ENCODE measurements at places on chromosomes 1 and 21. TPM values are rescaled to one million over a fixed set of nuclear protein-coding genes. Genes with fewer than 3 reads are reported as not detected.

Gene NADK
- 54.0 TPM for total RNA-seq

- H3K27ac ChIP-seq, result no peak overlapping the region
- H3K36me3 ChIP-seq, result no peaks in the 10 kb centered on the region
- DNase-seq, result no peak
- no peaks in the 10 kb centered on the region for H3K4me1 ChIP-seq
Measured at GRCh38 chr21:18350216-18350615, 53.4 kb downstream of the TMPRSS15 start.

DNA sequence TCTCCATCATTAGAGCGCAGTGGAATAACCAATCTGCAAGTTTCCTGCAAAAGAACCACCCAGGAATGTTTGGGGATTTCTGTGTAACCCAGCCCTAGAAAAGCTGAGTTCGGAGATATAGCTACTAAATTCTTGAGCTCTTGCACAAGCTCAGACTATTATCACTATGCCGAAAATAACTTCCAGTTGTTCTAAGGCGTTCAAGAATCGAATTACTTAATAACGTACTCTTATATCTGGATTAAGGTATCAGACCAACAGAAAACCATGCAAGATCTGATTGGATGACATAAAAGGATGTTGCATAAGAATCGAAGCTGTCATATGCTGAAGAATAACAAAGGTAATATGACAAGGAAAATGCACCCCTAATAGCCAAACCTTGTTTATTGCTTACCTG is 7.5 kb upstream of the LAMC2 start:
- H3K4me3 ChIP-seq, result no peak overlapping the region
- no peaks in the 10 kb centered on the region for H3K36me3 ChIP-seq
- peaks cover 6% of the 10 kb centered on the region for H3K27me3 ChIP-seq
- H3K27ac ChIP-seq, result no peak overlapping the region
- no peak for DNase-seq
- H3K4me1 ChIP-seq, result peaks cover 11% of the 10 kb centered on the region

- DNase-seq, result no peak
- H3K27me3 ChIP-seq, result no peaks in the 10 kb centered on the region
- H3K4me3 ChIP-seq, result no peak overlapping the region
Measured at GRCh38 chr1:5304702-5305101, 650.3 kb downstream of the AJAP1 start.

GRCh38 chr1:170853867-170854266 is 81.5 kb upstream of the MROH9 start:
- DNase-seq, result no peak
- no peaks in the 10 kb centered on the region for H3K4me1 ChIP-seq
- H3K27ac ChIP-seq, result no peak overlapping the region
- H3K4me3 ChIP-seq, result no peak overlapping the region

DNA sequence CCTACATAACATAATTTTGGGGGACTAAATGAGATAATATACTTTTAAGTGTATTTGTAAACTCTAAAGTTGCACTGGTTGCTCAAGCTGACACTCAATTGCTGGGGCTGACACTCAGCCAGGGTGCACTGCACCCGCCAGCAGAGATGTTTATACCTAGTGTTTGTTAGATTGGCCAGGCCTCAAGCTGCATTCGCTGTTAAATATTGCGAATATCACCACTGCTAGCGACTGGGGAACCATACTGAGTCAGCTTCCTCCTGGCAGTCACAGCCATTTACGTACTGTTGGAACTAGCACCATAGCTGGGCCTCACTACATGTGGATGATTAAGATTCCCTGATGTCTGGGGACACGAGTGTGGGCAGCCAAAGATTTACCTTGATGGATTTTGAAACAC is 12.7 kb upstream of the RWDD3 start:
- no peaks in the 10 kb centered on the region for H3K36me3 ChIP-seq
- peaks cover 24% of the 10 kb centered on the region for H3K27me3 ChIP-seq
- no peak overlapping the region for H3K4me3 ChIP-seq
- H3K27ac ChIP-seq, result no peak overlapping the region
- no peaks in the 10 kb centered on the region for H3K4me1 ChIP-seq

DNA sequence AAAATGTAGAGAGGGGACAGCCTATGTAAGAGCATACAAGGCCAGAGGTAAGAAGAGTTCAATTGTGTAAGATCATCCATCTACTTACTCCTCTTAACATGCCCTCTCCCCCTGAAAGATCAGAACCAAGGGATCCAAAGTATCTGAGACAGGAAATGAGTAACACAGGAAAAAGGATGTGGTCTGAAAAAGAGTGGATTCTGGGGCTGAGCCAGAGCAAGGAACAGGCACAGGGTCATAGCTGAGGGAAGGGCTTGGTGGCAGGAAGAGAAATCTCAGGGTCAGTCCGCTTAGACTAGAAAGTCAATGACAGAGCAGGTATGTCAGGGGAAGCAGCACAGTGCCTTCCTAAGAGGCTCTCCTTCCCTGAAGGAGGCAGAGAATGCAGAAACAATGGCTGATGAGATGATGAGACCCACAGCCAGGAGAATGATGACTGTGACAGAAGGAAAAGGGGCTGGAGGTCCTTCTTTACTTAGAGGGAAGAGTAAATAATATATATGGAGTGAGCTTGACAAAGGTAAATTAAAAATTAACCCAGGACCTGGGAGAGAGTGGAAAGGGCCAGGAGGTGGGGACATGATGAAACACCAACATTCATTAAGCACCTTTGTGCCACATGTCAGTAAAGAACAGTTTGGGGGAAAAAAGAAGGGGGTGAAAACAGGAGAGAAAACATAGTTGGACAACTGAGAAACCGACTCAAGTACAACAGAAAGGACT is 26.2 kb upstream of the A3GALT2 start:
- peak overlapping the region; percentile 29 for H3K27ac ChIP-seq
- H3K36me3 ChIP-seq, result no peaks in the 10 kb centered on the region
- H3K4me3 ChIP-seq, result peak overlapping the region; percentile 82
- no peaks in the 10 kb centered on the region for H3K27me3 ChIP-seq
- H3K4me1 ChIP-seq, result peaks cover 54% of the 10 kb centered on the region

Gene NBPF19
- 26.9 TPM for total RNA-seq

DNA sequence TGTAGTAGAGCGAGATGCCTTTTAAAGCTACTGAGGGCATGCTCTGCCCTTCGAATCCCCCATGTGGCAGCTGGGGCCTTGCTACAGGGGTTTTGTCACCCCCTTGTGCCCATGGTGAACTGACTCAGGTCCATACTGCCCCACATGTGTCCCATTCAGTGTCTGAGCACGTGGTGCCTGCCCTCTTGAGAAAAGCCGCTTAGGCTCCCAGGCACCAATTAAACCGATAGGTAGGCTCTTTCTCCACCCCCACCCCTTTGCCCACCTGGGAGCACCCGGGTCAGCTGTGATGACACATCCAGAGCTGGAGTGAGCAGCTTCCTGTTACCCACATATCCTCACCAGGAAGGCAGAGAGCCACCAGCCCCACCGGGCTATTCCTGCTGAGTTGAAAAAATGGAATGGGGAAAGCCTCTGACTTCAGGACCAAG is 30.5 kb downstream of the TMCC2 start:
- H3K36me3 ChIP-seq, result no peaks in the 10 kb centered on the region
- DNase-seq, result no peak
- peaks cover 35% of the 10 kb centered on the region for H3K4me1 ChIP-seq
- H3K27ac ChIP-seq, result no peak overlapping the region

DNA sequence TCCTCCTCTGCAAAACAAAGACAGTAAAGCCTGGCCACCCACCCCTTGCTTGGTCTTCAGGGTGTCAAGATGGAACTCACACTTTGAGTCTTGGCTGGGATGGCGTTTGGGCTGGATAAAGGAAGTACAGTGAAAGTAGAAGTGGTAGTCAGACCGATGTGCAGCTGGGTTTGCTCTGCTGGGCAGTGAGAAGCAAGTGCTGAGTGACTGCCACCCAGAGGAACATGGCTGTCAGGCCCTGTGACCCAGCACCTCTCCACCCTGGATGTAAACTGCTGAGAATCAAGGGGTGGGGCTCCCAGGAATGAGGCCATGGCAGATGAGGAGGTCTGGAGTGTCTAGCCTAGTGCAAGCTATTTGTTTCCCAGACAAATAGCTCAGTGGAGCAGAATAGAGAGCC is 51.2 kb downstream of the POFUT2 start:
- no peak overlapping the region for H3K4me3 ChIP-seq
- H3K4me1 ChIP-seq, result no peaks in the 10 kb centered on the region
- no peaks in the 10 kb centered on the region for H3K36me3 ChIP-seq
- H3K27me3 ChIP-seq, result peaks cover 22% of the 10 kb centered on the region
- H3K27ac ChIP-seq, result no peak overlapping the region
- DNase-seq, result no peak

Gene SPRR5
- not detected for total RNA-seq

- H3K36me3 ChIP-seq, result no peaks in the 10 kb centered on the region
- DNase-seq, result peak; percentile 72
- H3K4me1 ChIP-seq, result peaks cover 16% of the 10 kb centered on the region
Measured at GRCh38 chr1:24111996-24112779, at the start of gene MYOM3. MYOM3 (minus strand) TSS chr1:24112135; CDS start chr1:24108636, 3,499 bp downstream.

Gene FCRL2
- total RNA-seq, result not detected

Gene TAGLN2
- 431 TPM for total RNA-seq

Gene RSPO1
- not detected for total RNA-seq

DNA sequence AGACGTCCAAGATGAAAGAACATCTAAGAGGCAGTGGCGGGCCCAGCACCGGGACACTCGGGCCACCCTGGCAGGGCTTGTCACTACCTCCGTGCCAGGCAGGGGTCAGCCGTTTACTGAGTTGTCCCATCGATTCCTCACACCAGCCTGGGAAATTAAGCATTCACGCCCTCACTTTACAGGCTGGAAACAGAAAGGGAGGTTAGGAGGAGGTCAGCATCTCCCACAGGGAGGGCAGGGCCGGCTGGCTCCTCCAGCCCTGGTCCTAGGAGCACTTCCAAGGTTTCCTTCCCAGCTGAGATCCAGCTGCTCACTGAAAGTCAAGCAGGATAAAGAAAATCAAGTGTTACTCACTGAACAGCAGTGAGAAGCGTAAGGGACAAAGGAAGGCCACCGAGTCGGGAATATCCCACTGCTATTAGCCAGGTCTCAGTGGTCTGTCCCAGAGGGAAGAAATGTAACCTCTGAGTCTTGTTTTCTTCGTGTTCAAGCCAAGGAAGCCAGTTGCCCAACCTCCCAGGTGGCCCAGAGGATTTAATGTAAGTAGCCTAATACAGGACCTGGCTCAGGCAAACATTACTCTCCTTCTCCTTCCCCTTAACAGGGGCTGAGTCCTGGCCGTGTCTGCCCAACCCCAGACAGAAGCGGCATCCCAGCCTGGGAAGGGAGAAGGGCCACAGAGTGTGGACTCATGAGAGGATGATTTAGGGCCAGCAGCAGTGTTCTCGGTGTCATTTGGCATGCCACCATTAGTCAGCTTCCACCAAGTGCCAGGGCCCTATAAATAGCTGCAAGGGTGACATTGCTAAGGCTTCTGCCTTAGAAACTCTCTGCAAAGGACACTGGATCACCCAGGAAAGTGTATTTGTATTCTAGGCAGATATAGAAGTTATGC is 203.1 kb upstream of the GALNT2 start:
- no peaks in the 10 kb centered on the region for H3K36me3 ChIP-seq
- H3K27me3 ChIP-seq, result peaks cover 6% of the 10 kb centered on the region
- no peak overlapping the region for H3K27ac ChIP-seq
- H3K4me1 ChIP-seq, result peaks cover 5% of the 10 kb centered on the region
- no peak for DNase-seq

DNA sequence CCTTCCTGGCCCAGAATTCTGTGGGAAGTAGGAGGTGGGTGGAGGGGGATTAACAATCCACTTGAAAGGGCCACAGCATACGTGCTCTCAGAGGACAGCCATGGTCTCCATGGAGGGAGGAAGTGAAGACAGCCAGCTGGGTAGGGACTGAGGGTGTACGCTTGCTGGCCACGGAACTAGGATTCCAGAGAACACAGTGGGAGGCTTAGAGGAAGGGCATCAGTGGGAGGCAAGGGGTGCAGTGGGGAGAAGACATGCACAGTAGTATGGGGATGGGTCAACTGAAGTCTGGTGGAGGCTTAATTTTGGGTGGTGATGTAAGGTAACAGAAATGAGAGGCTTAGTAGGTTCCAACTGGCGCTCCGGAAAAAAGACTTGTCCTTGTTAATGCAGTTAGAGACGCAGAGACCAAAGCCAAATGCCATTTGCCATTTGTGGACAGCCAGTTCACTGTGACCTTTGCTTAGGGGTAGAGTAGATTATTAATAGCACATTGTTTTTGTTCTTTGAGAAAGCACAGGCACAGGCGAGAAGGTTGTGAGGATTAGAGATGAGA is 103.0 kb downstream of the ZSCAN20 start:
- H3K36me3 ChIP-seq, result no peaks in the 10 kb centered on the region
- peaks cover 38% of the 10 kb centered on the region for H3K27me3 ChIP-seq
- H3K27ac ChIP-seq, result no peak overlapping the region
- no peak overlapping the region for H3K4me3 ChIP-seq
- DNase-seq, result no peak

- no peak overlapping the region for H3K4me3 ChIP-seq
- no peak for DNase-seq
- no peak overlapping the region for H3K27ac ChIP-seq
- H3K36me3 ChIP-seq, result peaks cover 20% of the 10 kb centered on the region
- no peaks in the 10 kb centered on the region for H3K4me1 ChIP-seq
- no peaks in the 10 kb centered on the region for H3K27me3 ChIP-seq
Measured at GRCh38 chr1:63506782-63507181, 16.2 kb downstream of the ITGB3BP start.

DNA sequence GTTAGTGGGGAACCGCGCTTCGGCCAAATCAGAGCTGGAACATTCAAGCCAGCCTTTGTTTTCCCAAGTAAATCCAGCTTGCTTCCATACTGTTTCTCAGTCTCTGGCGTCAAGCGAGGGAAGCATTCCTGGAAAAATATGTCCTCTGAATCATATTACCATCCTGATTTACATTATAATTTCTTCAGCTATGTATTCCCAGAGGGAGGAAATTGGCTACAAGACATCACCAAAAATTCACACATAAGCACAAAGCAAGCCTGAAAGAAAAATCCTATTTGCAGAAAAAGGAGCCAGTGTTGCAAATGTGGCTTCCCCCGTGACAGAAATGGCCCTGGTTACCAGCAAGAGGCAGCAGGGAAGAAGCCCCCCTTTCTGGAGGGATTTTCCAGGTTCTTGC is 233.3 kb downstream of the KCNJ6 start:
- DNase-seq, result no peak
- no peak overlapping the region for H3K27ac ChIP-seq
- peaks cover 8% of the 10 kb centered on the region for H3K27me3 ChIP-seq
- no peaks in the 10 kb centered on the region for H3K36me3 ChIP-seq
- no peak overlapping the region for H3K4me3 ChIP-seq

DNA sequence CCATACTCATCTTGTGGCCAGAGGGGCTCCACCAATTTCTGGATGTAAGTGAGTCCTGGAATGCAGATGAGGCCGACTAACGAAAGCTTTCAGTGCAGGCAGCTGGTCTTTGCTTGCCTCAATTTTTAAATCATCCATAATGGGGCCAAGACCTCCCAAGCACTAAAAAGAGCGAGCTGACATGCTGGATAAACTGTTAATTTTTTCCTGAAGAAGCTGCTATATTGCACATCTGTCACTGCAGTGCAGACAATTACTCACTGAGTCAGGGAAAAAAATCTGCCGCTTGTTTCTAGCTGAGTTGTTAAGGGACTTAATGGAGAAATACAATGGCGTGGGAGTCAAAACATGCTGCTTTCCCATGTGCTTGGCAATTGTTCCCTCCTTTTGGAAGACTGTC is 205.5 kb downstream of the GPATCH2 start:
- DNase-seq, result no peak
- no peak overlapping the region for H3K4me3 ChIP-seq
- H3K4me1 ChIP-seq, result no peaks in the 10 kb centered on the region
- peaks cover 8% of the 10 kb centered on the region for H3K27me3 ChIP-seq
- no peak overlapping the region for H3K27ac ChIP-seq

Gene S1PR1
- total RNA-seq, result 157 TPM

Gene CYP4A11
- not detected for total RNA-seq

Gene UBASH3A
- 57.4 TPM for total RNA-seq

GRCh38 chr1:4931486-4931885 is 277.1 kb downstream of the AJAP1 start:
- H3K27me3 ChIP-seq, result no peaks in the 10 kb centered on the region
- no peak for DNase-seq
- H3K27ac ChIP-seq, result no peak overlapping the region
- H3K4me3 ChIP-seq, result no peak overlapping the region
- no peaks in the 10 kb centered on the region for H3K36me3 ChIP-seq

Measured in activated T-cell treated with anti-CD3 and anti-CD28 coated beads, Interleukin-2, amount 50 U/mL, for 72 hours (primary cell).